ENCODE measurements at places on chromosomes 3 and 15.

GRCh38 chr3:34141841-34142337 lies 343.5 kb downstream of the PDCD6IP start:
- DNase-seq = no peak

DNA sequence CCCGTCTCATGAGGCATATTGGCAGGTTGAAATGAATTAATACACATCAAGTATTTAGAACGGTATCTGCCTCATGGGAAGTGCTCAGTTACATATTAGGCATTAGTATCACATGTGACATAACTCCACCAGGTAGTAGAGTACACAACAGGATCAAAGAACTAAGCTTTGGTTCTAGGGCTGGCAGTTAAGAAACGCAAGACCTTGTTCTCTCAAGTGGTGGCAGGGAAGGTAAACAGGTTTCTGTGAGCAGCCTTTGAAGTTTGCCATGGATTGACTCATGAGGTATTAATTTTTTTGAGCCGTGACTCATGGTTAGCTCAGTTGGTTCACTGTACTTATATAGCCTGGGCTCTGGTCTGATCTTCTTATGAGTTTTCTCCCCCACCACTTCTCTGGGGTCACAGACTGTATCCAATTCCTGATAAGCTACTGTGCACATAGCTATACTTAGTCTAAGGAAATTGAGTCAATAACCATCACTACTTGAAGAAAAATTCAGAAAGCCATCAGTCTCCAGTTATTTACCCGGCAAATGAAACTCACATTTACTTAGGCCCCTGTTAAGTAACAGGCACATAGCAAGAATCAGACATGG lies 155.6 kb upstream of the STT3B start:
- DNase-seq = no peak

- no peak for DNase-seq
These were observed 61.4 kb downstream of the TTC23 start for GRCh38 chr15:99187936-99188335.

DNA sequence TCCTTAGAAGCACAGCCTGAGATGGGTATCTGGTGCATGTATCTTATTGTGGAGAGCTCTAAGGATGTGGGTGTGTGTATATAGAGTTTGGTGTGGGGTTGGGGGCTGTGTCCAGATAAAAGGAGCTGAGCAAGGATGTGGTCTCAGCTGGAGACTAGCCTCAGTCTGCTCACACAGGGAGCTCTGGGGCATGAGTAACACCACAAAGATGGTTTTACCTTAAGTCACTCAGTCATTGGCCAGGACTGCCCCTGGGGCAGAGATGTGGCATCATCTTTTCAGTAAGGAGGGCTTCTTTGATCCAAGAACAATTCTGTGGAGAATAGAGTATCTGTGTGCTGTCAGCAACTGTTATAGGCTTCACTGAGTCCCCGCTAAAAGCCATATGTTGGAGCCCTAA lies 163.4 kb upstream of the NUDT16 start:
- no peak for DNase-seq

DNA sequence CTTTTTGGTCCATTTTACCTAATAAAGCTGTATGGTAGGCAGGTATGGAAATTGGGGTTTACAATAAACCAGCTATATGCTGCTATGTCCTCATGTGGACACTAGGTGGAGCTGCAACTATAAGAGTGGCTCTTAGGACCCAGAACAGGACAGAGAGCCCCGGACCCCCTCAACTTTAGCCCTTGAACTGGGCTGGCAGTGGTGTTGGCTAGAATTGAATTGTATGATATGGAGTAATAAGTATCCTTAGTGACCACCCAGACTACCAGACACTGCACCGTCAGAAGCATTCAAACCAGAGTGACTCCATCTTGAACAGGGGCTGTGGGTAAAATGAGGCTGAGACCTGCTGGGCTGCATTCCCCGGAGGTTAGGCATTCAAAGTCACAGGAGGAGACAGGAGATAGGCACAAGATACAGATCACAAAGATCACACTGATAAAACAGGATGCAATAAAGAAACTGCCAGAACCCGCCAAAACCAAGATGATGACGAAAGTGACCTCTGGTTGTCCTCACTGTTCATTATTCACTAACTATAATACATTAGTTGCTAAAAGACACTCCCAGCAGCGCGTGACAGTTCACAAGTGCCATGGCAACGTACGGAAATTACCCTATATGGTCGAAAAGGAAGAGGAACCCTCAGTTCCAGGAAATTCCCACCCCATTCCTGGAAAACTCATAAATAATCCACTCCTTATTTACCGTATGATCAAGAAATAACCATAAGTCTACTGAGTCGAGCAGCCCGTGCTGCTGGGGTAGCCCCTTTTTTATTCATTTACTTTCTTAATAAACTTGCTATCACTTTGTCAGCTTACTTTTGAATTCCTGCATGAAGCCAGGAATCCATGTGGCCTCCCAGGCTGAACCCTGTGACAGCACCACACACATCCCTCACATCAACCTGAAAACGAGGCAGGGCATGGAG lies 68.7 kb upstream of the BLM start:
- DNase-seq = peak; percentile 33

GRCh38 chr3:101251441-101251840 lies 68.9 kb downstream of the IMPG2 start:
- DNase-seq = no peak

GRCh38 chr15:48966595-48967301 lies 3.0 kb upstream of the SHC4 start:
- DNase-seq = no peak

DNA sequence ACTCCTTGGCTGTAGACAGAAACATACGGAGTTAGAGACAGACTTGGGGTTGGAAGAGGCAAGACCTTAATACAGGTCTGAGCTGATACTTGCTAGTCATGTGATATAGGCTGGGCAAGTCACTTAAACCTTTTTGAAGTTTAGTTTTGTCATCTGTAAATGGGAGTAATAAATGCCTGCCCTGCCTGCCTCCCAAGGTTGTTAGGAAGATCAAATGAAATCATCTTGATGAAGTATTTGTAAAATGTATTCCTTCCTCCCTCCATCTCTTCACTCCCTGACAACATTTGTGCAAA lies 2.9 kb downstream of the PXK start:
- no peak for DNase-seq

DNA sequence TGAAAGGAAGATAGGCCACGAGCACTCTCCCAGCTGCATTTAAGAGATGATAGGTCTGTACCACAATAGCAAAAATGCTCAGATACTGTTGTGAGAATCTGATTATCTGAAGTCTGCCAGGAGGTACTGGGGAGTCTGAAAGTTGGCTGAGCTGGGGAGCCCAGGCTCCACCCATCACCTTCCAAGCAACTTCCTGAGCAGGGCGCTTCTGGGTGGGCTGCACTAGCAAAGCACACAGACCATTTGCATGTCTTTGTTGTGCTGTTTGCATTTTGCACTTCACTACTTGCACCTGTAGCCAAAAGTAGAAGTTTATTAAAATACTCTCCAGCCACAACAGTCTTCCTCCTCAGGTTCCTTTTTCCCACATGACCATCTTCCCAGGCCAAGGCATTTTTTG lies 133.2 kb downstream of the ALDH1A2 start:
- DNase-seq = no peak

- no peak for DNase-seq
These were observed at the start of gene GNAT1 for GRCh38 chr3:50190936-50191660. Gene GNAT1 (plus strand): TSS chr3:50191610. CDS start chr3:50191726, 116 bp downstream.

DNA sequence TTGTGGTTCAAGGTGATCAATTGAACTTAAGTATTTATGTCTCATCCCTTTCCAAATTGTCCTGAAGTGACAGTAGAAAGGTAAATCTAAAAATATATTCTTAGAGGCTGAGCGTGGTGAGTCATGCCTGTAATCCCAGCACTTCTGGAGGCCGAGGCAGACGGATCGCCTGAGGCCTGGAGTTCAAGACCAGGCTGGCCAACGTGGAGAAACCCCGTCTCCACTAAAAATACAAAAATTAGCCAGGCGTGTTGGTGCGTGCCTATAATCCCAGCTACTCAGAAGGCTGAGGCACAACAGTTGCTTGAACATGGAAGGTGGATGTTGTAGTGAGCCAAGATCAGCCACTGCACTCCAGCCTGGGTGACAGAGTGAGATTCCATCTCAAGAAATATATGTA lies 226.6 kb downstream of the DPH6 start:
- DNase-seq = no peak

- no peak for DNase-seq
These were observed 113.4 kb downstream of the PLCH1 start for GRCh38 chr3:155631323-155632019.

DNA sequence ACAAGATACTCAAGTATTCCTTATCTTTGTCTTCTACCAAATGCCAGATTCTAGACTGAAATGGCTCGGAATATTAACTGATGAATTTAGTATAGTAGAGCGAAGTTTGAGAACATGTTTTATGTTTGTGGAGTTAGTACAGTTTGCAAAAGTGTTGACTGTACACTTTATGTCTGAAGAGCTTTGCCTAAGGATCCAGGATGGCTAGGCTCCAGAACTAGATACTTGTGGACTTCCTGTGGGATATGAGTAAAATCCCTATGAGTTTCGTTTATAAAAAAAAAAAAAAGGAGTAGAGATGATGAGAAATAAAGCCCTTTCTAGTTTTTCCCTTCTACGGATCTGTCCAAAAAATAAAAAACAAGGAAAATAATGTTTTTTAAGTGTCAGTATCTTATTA lies 96.7 kb downstream of the TP63 start:
- no peak for DNase-seq

GRCh38 chr3:78496501-78496900 lies 1271.3 kb downstream of the ROBO1 start:
- DNase-seq = no peak

DNA sequence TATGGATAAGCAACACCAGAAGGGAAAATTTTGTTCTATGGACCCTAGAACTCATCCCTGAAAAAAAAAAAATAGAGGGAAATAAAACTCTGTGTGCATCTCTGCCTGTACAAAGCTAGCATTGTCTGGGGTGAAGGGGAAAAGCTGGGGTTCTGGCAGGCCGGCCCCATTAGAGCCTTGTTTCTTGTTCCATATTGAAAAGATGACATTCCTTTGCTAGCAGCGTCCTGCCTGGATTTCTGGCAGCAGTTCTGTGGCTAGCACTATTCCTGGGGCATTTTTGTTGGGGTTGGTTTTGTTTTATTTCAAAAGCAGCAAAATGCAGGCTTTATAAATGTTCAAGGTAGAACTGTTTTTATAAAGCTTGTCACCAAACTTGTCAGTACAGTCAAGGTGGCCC lies 45.2 kb downstream of the RARB start:
- no peak for DNase-seq

DNA sequence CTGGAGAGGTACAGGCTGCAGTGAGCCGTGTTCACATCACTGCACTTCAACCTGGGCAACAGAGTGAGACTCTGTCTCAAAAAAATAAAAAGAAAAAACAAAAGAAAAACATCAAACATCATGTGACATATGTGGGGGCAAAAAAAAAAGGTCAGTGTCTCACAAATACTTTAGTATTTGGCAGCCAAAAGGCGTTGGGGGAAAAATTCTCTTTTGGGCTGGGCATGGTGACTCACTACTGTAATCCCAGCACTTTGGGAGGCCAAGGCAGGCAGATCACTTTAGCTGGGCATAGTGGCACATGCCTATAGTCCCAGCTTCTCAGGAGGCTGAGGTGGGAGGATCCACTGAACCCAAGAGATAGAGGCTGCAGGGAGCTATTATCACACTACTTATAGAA lies 47.6 kb downstream of the TMCC1 start:
- DNase-seq = no peak

- DNase-seq = no peak
These were observed 213.7 kb downstream of the FOXP1 start for GRCh38 chr3:71369701-71370391.

GRCh38 chr15:40279437-40280141 lies 3.3 kb downstream of the ANKRD63 start:
- DNase-seq = peak; percentile 75

DNA sequence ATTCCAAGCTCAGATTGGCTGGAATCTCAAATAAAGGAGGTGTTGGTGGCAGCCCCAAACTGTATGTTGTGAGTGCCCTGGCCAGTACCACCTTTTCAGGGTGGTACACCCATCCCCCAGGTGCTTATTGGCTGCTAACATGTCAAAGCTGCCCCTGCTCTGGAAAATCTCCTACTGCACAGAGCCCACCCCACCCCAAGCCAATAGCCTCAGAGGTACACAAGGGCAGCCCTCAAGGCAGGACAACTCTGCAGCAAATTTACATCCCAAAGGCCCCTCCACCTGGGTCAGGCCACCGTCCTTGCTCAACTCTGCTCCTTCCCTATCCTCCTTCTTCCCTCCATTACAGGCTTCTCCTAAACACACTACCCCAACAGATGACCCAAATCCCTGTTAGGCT lies 37.1 kb upstream of the LYZL4 start:
- no peak for DNase-seq

- no peak for DNase-seq
These were observed 58.2 kb upstream of the TP63 start for GRCh38 chr3:189573004-189573403.

- no peak for DNase-seq
These were observed 188.9 kb downstream of the FMN1 start for GRCh38 chr15:33005582-33005981.

DNA sequence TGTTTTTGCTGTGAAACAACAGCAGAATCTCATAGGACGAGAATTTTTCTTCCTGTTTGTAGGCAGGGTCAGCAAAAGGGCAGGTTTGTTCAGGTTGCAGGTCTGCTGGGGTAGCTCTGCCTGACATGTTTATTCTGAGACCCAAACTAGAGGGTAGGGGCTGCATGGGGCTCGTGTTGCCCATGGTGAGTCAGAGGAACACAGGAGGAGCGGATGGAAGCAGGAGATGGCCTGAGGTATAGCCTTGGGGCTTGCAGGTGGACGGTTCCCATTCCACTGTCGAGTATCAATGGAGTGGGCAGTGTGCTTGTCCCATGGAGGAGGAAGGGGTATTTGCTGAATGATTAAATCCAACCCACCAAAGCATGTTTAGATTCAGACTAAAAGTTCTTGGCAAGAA lies 138.9 kb downstream of the APBA2 start:
- DNase-seq = no peak

DNA sequence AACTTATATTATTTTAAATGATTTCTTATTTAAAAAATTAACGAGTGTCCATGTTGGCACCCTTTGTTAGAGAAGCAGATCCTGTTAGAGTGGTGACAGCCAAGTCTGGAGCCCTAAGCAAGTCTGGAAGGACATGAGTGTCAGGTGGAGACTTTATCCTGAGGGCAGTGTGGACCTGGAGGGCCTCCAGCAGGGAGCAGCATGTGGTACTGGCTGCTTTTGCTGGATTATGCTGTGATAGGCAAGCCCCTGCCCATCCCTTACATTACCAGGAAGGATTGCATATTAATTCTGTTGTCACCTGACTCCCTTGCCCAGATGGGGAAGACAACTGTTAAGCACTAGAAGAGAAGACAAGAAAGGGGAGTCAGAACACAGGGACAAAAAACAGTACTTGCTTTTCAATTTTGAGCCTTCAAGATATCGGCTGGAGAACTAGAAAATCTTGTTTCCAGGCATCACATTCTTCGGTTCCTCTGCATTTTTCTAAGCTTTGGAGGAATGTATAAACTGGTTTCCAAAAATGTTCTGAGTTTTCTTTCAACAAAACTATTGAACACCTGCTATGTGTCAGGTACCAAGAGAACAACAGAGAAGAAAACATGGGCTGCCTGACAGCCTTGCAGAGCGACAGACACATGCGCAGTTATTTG lies 22.7 kb downstream of the ZNF860 start:
- DNase-seq = no peak
